ENCODE measurements at places on chromosomes 7 and 10. TPM values are rescaled to one million over a fixed set of nuclear protein-coding genes. Genes with fewer than 3 reads are reported as not detected.

DNA sequence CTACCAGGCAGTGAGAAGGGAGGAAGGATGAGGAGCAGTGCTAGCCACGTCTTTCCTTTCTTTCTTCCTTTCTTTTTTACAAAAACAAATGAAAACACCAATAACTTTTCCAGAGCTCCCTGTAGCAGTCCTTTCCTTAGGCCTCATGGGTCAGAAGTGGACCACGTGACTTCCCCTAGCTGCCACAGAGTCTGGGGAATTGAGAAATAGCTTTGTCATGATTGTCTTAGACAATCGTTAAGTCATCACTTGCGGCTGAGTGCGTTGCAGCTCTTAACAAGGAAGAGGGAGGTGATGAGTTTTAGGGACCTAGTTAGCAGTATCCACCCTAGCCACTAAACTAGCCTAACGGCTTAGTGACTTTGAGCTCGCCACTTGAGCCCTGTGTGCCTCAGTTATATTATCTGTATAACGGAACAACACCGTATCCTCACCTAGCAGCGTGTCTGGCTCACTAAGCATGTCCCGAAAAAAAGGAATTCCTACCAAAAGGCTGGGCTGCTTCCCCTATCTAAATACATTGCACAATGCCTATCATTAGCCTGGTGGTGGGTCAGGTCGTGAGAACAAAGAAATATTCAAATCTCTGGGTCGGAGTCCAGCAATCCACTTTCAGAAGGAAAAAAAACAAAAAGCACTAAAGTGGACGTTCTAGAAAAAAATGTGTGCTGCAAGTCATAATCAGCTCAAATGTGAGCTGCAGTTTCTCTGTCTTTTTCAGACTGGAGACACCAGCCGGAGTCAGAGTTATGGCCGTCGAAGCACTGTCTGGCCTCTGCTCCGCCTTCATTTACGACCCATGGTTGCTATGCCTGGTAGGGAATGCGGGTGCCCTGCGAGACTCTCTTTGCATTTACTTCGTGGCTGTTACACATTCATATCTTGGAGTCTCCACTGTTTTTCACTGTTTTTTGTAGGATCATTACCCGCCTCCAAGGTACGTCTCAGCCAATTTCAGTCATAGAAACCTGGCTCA is 338.5 kb upstream of the FOXK1 start:
- no peak overlapping the region for H3K27ac ChIP-seq
- no peaks in the 10 kb centered on the region for H3K36me3 ChIP-seq
- DNase-seq: no peak
- no peak overlapping the region for H3K4me3 ChIP-seq
- H3K27me3 ChIP-seq: no peaks in the 10 kb centered on the region

DNA sequence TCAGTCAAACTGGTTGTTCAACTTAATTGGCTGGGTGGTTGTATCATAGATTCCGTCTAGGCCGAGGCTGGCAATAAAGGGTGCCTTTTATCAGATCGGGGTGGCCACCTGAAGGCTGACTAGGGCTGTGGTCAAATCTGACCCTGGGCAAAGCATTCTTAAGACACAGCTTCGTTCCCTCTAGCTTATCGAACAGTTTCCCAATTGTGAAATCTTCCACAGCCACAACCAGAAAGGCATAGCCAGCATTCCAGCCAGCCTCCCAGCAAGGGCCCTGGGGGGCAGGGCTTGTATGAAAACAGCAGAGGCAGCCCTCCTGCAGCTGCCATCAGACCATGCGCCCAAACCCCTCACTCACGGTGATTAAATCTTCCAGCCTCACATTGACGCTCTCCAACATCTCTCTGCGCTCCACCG is 42.5 kb upstream of the TMEM213 start:
- peaks cover 49% of the 10 kb centered on the region for H3K4me1 ChIP-seq
- H3K27me3 ChIP-seq: peaks cover 3% of the 10 kb centered on the region
- DNase-seq: no peak

DNA sequence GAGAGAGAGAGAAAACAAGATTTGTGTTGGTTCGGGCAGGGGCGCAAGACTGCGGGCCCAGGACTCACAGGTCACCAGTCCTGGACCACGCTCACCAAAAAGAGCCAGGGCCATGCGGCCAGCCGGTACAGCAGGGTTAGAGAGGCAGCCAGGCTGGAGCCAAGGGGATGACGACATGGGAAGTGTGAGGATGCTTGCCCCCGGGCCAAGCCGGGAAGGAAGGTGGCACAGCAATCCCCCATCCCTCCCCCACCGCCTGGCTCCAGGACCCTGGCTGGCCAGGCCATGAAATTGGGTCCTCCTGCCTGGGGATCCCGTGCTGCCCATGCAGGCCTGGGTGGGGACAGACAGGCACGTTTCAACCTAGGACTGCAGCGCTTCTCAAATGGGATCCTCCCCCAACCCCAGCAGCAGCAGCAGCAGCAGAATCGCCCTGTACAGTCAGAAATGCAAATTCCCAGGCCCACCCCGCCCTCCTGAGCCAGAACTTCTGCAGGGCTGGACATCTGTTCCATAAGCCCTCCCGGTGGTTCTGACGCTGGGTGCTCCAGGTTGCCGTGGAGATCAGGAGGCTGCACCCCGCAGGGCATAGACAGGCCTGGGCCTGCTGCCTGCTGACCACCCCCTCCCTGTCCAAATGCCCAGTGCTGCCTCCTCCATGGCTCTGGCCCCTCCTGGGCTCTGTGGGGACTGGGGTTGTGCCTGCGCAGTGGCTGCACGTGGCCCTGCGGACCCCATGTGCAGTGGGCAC is 35.0 kb downstream of the YKT6 start:
- no peaks in the 10 kb centered on the region for H3K36me3 ChIP-seq
- H3K27ac ChIP-seq: no peak overlapping the region
- no peaks in the 10 kb centered on the region for H3K27me3 ChIP-seq
- H3K4me1 ChIP-seq: peaks cover 2% of the 10 kb centered on the region

DNA sequence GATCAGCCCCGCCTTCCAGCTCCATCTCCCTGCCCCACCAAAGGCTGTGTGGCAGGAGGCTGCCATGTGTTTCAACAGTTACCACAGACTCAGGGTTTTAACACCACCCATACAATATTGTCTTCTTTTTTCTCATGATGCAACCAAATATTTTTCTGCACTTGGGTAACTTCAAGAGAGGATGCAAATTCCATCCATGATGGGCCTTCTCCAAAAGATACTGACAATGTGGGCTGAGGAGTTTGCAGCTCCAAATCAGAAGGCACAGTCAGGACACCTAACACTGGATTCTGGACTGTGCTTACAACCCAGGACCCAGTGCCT is 347.9 kb downstream of the GRID1 start:
- no peaks in the 10 kb centered on the region for H3K27me3 ChIP-seq
- no peak overlapping the region for H3K4me3 ChIP-seq
- DNase-seq: no peak
- H3K36me3 ChIP-seq: no peaks in the 10 kb centered on the region
- no peak overlapping the region for H3K27ac ChIP-seq
- H3K4me1 ChIP-seq: no peaks in the 10 kb centered on the region

DNA sequence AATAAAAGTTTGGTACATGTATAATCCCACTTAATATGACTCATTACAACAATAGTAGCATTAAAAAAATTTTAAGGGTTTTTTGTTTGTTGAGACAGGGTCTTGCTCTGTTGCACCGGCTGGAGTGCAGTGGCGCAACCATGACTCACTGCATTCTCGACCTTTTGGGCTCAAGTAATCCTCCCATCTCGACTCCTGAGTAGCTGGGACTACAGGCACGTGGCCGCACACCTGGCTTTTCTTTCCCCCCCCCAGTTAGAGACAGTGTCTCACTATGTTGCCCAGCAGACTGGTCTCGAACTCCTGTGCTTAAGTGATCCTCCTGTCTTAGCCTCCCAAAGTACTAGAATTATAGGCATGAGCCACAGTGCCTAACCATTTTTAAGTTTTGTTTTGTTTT is 40.7 kb downstream of the KMT2C start:
- DNase-seq: no peak
- no peak overlapping the region for H3K4me3 ChIP-seq
- peaks cover 3% of the 10 kb centered on the region for H3K4me1 ChIP-seq
- no peaks in the 10 kb centered on the region for H3K27me3 ChIP-seq
- no peak overlapping the region for H3K27ac ChIP-seq

GRCh38 chr10:112027731-112028280 is 155.8 kb downstream of the GPAM start:
- no peak for DNase-seq
- H3K27ac ChIP-seq: no peak overlapping the region
- no peaks in the 10 kb centered on the region for H3K36me3 ChIP-seq
- H3K27me3 ChIP-seq: no peaks in the 10 kb centered on the region
- H3K4me1 ChIP-seq: no peaks in the 10 kb centered on the region
- no peak overlapping the region for H3K4me3 ChIP-seq

- no peak overlapping the region for H3K4me3 ChIP-seq
- H3K27ac ChIP-seq: no peak overlapping the region
- H3K27me3 ChIP-seq: no peaks in the 10 kb centered on the region
Observed at GRCh38 chr10:5040010-5040673, 36.5 kb upstream of the AKR1C2 start.

DNA sequence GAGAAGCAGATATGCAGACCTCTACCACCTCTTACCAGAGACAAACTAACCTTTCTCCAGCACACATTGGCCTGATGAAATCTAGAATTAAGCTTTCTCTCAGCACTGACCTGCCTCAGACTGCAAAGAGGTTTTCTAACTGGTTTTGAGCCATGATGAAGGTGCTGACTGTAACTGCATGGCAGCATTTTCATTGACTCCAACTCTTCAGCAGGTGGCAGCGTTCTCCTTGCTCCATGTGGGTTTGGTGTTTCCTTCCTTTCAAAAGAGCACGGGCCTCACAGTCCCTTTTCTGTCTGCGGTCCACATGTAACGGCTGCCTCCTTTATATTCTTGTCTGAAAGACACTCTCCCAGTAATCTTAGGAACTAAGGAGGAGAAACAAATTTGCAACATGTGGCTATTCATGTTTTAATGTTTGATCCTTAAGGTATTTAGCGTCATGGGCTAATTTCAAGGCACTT is 12.6 kb downstream of the KLLN start:
- H3K4me1 ChIP-seq: peaks cover 22% of the 10 kb centered on the region
- no peak overlapping the region for H3K27ac ChIP-seq
- peak; percentile 74 for DNase-seq

GRCh38 chr7:152899004-152899403 is 139.5 kb downstream of the ACTR3B start:
- H3K27me3 ChIP-seq: no peaks in the 10 kb centered on the region
- H3K36me3 ChIP-seq: no peaks in the 10 kb centered on the region
- H3K4me1 ChIP-seq: no peaks in the 10 kb centered on the region
- no peak overlapping the region for H3K4me3 ChIP-seq
- H3K27ac ChIP-seq: no peak overlapping the region

- H3K27ac ChIP-seq: no peak overlapping the region
- DNase-seq: no peak
- peaks cover 2% of the 10 kb centered on the region for H3K4me1 ChIP-seq
- no peaks in the 10 kb centered on the region for H3K27me3 ChIP-seq
- H3K4me3 ChIP-seq: no peak overlapping the region
Observed at GRCh38 chr7:50431722-50432305, 18.3 kb downstream of the FIGNL1 start.

DNA sequence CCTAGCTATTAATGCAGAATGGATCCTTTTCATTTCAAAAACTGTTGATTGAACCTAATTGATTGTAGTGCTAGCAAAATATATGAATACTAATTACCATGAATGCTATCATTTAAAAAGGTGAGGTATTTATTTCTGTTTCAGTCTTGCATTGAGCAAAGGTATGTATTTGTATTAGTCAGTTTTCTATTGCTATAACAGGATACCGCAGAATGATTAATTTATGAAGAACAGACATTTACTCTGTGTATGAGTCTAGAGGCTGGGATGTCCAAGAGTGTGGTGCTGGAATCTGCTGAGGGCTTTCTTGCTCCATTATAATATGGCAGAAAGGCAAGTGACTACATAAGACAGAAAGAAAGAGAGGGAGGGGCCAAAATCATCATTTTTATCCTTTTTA is 199.2 kb downstream of the KIF20B start:
- DNase-seq: no peak
- H3K4me1 ChIP-seq: no peaks in the 10 kb centered on the region
- no peak overlapping the region for H3K27ac ChIP-seq
- no peaks in the 10 kb centered on the region for H3K36me3 ChIP-seq

DNA sequence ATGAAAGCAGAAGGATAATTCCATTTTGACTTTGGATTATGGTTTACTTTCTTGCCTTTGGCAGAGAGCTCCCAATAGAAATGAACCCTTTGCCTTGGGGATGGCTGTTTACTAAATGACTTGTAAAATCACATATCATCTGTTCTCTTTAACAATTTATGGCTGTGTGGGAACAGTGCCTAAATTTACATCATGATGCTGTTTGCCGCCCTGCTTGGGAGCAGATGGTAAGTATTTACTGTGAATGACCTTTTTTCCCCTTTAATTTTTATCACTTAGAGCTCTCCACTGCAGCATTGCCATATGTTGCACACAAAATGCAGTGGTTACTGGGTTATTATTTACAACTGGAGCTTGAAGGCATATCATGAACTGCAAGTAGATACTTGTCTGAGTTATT is 13.4 kb downstream of the HEPACAM2 start:
- no peak overlapping the region for H3K4me3 ChIP-seq
- H3K27me3 ChIP-seq: peaks cover 46% of the 10 kb centered on the region
- no peaks in the 10 kb centered on the region for H3K36me3 ChIP-seq
- no peak for DNase-seq
- no peak overlapping the region for H3K27ac ChIP-seq

DNA sequence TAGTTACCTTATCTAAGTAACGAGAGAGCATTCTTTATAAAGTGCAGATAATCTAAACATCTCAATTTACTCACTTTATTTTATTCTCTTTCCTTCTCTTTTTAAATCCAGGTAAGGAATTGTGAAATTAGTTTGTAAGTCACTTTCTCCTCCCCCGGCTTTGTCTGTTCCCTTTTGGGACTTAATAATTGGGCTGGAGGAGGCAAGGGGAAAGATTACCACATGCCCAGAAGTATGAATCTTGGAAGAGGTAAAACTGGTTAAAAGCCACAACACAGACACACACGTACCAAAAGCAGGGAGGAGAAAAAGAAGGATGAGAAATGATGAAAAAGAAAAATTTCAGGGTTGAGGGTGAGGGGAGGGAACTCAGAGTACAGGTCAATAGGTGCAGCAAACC is 63.3 kb upstream of the LRRC17 start:
- no peak for DNase-seq
- H3K36me3 ChIP-seq: no peaks in the 10 kb centered on the region
- peaks cover 10% of the 10 kb centered on the region for H3K27me3 ChIP-seq
- no peak overlapping the region for H3K27ac ChIP-seq
- no peak overlapping the region for H3K4me3 ChIP-seq

DNA sequence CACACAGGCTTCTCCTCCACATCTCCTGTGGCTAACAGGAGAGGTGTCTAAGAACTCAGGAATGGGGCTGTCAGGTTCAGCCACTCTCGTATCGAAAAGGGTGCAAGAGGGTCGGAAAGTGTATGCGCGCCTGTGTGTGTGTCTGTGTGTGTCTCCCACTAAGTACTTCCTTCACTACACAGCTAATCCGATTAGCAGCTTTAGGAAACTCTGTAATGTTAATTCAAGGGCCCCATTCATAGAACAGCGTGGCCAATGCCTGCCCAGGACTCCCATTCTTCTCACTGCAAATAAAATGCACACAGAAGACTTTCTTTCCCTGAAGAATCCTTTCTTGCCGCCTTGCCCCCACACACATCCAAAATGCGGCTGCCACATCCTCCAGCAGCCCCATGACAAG is 39.9 kb downstream of the TLL2 start:
- H3K36me3 ChIP-seq: no peaks in the 10 kb centered on the region
- no peak overlapping the region for H3K27ac ChIP-seq
- no peaks in the 10 kb centered on the region for H3K4me1 ChIP-seq
- DNase-seq: no peak
- peaks cover 9% of the 10 kb centered on the region for H3K27me3 ChIP-seq

HOXA9 gene
- total RNA-seq: not detected

RAMP3 gene
- total RNA-seq: not detected

SH3PXD2A gene
- total RNA-seq: 8.5 TPM

FKBP9 gene
- 0.58 TPM for total RNA-seq

HABP2 gene
- total RNA-seq: not detected

NUTM2B gene
- 0.87 TPM for total RNA-seq

SLC4A2 gene
- 107 TPM for total RNA-seq

CNPY1 gene
- not detected for total RNA-seq

POU6F2 gene
- total RNA-seq: not detected

PCGF6 gene
- total RNA-seq: 14.9 TPM

CYP3A5 gene
- total RNA-seq: not detected
